ENCODE measurements at places on chromosomes 7 and 10. TPM values are rescaled to one million over a fixed set of nuclear protein-coding genes. Genes with fewer than 3 reads are reported as not detected.
A peak's percentile ranks its signal among the peaks of the same experiment; 100 is the strongest.

DNA sequence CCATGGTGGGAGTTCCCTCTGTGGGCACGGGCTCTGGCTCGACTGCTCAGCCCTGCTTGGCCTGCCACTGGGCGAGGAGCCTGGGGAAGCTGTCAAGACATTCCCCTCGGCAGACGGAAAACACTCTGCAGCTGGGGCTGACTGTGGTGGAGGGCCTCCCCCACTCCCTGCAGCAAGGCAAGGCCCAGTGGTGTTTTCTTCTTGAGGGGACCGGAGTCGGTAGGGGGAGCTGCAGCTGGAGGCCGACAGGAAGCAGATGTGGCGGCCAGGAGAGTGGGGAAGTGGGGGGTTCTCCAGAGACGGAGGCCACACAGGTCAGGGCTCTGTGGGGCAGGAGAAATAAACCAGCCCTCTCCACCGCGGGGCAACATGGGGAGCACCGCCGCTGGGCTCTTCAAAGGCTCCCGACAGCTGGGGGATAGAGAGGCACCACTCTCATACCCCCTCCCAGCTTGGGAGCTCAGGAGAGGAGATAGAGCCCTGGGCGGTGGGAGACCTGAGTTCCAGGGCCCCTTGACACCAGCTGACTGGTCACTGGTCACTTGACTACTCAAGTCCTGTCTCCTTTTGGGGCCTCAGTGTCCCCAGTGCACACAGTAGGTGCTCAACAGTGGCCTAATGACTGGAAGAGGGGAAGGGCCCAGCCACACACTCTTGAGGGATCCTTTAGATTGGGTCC lies 43.4 kb downstream of the PPIF start:
- no peaks in the 10 kb centered on the region for H3K27me3 ChIP-seq
- no peaks in the 10 kb centered on the region for H3K4me1 ChIP-seq
- no peak overlapping the region for H3K27ac ChIP-seq
- no peak overlapping the region for H3K4me3 ChIP-seq
- peak; percentile 16 for DNase-seq

DNA sequence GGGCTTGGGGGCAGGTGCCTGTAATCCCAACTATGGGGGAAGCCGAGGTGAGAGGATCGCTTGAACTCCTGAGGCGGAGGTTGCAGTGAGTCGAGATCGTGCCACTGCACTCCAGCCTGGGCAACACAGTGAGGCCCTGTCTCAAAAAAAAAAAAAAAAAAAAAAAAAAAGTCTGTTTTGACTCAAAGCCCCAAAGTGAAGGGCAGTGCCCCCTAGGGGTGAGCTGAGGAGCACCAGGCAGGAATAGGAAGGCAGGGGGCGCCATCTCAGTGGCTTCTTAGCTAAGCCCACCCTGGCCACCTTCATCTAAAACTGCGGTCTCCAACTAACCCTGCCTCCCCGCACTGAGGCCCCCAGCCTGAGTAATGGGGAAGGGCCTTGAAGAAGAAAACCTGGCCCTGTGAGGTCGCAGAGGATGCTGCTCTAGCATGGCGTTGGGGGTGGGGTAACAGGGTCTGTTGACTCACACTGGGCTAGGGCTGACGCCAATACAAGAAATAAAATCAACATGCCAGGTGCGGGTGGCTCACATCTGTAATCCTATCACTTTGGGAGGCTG lies 9.8 kb downstream of the PODXL start:
- H3K27ac ChIP-seq: no peak overlapping the region
- peaks cover 5% of the 10 kb centered on the region for H3K36me3 ChIP-seq
- no peak overlapping the region for H3K4me3 ChIP-seq
- peaks cover 21% of the 10 kb centered on the region for H3K4me1 ChIP-seq
- H3K27me3 ChIP-seq: no peaks in the 10 kb centered on the region
- DNase-seq: no peak

DNA sequence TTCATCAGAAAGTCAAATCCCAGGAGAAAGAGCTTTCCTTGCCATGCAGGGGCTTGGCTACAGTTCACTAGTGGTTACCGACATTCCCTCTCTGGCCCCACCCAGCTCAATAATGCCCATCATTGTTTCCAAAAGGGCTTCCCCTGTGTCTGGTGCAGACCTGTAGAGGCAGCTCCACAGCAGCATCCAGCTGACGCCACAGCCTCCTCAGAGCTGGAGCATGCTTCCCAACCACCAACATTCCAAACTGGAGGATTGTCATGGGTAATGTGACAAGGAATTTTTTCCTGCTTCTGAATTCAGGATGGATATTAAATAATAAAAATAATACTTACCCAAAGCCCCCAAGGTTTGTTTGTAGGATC lies 77.4 kb downstream of the ZNF365 start:
- H3K27me3 ChIP-seq: peaks cover 1% of the 10 kb centered on the region
- peaks cover 5% of the 10 kb centered on the region for H3K4me1 ChIP-seq
- no peaks in the 10 kb centered on the region for H3K36me3 ChIP-seq
- no peak overlapping the region for H3K4me3 ChIP-seq
- H3K27ac ChIP-seq: no peak overlapping the region

- H3K27ac ChIP-seq: no peak overlapping the region
- no peaks in the 10 kb centered on the region for H3K36me3 ChIP-seq
- H3K4me1 ChIP-seq: peaks cover 38% of the 10 kb centered on the region
- DNase-seq: no peak
- no peaks in the 10 kb centered on the region for H3K27me3 ChIP-seq
Measured at GRCh38 chr7:11191574-11192220, 218.0 kb downstream of the PHF14 start.

DNA sequence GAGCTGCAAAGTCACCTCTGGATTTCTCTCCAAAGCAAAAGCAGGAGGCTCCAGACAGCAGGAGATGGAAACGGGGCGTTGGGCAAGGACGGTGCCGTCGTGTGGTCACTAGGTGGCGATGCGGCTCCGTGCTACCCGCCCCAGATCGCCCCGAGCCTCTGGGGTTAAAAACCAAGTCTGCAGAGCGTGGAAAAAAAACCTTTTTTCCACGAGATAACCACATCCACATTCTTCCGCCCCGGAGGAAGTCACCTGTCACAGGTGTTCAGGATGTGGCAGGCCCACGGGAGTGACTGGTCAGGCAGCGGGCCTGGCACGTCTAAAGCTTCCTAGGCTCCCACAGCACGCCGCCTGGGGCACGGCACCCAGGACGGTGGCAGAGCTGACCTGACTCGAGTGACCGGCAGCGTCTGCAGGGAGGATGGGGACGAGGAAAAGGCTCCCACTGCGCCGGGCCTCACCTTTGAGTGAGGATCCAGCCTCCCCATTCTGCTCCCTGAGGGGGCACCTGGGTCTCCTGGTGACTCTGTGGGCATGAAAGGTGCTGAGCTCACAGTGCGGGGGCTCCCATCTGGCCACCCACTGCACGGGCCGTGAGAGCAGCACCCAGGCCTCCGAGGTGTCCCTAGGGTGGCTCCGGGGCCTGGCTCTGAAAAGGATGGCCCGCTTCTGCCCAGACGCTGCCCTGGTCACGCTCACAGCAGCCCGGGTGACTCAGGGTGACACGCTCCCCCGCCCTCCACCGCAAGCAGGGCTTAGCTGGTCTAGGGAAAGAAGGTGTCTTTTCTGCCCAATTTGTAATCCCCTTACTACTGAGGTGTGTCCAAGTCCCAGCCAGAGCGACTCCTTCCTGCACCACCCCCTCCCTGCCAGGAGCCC lies 71.3 kb upstream of the TNRC18 start:
- H3K27ac ChIP-seq: peak overlapping the region; percentile 30
- H3K4me1 ChIP-seq: peaks cover 14% of the 10 kb centered on the region
- peaks cover 9% of the 10 kb centered on the region for H3K36me3 ChIP-seq
- H3K4me3 ChIP-seq: no peak overlapping the region
- peak; percentile 66 for DNase-seq
- no peaks in the 10 kb centered on the region for H3K27me3 ChIP-seq

The RELN gene
- 9.7 TPM for total RNA-seq

The TMEM273 gene
- total RNA-seq: not detected

All from mesothelial cell of epicardium (in vitro differentiated cells).